ENCODE measurements at places on chromosomes 1 and 21. TPM values are rescaled to one million over a fixed set of nuclear protein-coding genes. Genes with fewer than 3 reads are reported as not detected.

KCND3 gene
- 16.2 TPM for total RNA-seq

SV2A gene
- 4.9 TPM for total RNA-seq

- no peak for DNase-seq
Measured at GRCh38 chr1:86913399-86913895, 479 bp downstream of the SELENOF start.

LRRC39 gene
- 4.2 TPM for total RNA-seq

SASS6 gene
- total RNA-seq, result 7.1 TPM

BEND5 gene
- total RNA-seq, result 11.4 TPM

NOS1AP gene
- 6.7 TPM for total RNA-seq

DNA sequence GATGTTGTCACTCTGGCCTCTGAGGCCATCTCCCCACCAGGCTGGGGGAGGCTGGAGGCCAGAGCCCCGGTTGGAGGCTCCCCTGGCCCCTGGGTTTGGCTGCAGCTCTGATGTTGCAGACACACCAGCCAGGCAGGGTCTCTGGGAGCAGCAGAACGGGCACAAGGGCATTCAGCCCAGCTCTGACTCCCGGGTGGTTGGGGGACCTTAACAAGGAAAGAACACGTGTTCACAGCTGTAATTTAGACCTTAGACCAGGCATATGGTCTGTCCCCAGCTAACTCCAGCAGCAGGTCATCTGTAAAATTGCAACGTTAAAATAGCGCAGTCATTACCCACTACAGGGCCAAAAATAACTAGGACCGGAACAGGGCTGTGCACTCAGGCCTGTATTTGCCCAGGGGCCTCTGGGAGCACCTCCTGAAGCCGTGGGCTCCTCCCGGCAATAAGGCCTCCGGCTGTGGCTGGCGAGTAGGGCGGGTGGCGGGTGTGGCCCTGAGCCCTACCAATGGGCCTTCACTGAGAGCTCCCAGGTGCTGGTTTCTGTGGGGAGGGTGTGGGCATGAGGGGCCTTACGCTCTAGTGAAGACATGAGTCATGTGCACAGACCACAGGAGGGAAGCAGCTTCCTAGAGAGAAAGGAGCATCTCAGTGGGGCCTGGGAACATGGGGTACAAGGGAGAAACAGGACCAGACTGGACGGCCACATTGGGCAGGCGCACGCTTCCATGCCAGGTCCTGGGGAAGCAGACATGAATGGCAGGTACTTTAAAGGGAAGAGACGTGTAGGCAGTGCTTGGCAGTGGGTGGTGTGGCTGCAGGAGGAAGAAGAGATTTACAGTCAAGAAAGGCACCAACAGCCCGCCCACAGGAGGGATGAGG, 6.1 kb downstream of the LDLRAP1 start:
- peak; percentile 61 for DNase-seq

LCE3D gene
- total RNA-seq, result not detected

DNA sequence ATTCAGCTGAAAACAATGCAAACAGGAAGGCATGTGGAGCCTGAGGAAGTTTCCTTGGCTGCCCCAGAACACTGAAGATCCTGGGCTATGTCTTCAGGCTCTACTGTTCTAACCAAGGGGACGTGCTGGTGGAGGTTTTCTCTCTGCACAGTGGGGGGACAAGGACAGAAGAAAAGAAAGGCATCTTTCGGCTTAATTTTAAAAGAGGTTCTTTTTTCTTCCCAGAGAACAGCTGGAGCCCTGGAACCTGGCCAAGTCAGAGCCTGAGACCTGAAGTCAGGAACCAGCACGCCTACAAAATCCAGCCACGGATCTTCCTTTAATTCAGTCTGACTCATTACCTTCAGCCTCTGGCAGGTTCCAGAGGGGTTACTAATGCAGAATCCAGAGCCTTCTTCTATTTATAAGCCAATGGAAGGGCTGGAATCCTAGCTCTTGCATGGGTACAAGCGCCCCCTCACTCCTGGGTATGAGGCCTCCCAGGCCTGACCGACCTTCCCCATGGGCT, 19.8 kb downstream of the CTNNBIP1 start:
- DNase-seq, result peak; percentile 85

DNA sequence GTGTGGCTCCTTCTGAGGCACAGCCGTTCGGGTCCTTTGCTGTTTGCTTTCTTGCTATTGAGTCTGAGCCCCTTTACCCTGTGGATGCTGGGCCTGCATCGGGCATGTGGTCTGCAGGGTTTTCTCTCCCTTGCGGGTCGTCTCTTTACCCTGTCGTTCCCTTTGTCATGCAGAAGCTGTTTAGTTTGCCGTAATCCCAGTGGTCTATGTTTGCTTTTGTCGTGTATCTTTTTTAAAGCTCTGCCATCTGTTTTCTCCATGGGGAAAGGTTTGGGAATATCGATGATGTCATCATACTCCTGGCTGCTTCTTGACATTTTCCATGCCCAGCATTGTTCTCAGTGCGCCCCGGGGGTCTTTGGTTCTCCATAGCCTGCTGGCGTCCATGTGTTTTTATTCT, 68.2 kb downstream of the AGPAT3 start:
- DNase-seq, result no peak

DIRAS3 gene
- total RNA-seq, result 2.0 TPM

DNA sequence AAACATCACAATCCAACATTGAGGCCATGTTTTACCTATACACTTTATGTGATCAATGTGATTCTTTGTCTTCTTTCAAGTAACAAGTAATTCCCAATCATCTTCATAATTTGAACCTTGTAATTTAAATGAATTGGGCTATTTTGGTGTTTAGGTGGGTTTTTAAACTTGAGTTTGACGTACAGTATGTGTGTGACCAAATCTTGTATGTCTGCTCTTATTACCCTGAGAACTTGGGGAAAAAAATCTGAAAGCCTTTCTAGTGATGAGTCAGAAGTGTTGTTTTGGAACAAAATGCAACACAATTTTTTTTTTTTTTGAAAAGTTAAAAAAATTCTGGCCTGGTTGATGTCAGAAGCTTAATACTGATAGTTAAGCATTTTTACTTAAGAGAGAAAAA, 68.5 kb downstream of the HHAT start:
- DNase-seq, result no peak

DNA sequence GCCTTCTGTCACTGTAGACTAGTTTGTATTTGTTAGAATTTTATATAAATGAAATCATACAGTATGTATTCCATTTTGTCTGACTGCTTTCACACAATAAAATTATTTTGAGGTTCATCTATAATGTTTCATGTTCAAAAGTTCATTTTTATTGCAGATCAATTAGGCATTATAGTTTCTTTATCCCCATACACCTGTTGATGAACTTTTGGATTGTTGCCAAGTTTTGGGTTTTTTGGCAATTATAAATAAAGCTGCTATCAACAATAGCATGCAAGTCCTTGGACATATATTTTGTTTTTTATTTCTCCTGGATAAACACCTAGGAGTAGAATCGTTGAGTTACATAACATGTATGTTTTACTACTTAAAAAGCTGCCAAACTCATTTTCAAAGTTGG, 47.1 kb upstream of the FAM3B start:
- no peak for DNase-seq

- peak; percentile 55 for DNase-seq
Measured at GRCh38 chr1:42933610-42934491, 24.8 kb downstream of the SLC2A1 start.

LCE1B gene
- total RNA-seq, result not detected

- no peak for DNase-seq
Measured at GRCh38 chr1:174768949-174769348, 230.8 kb upstream of the CACYBP start.

DNA sequence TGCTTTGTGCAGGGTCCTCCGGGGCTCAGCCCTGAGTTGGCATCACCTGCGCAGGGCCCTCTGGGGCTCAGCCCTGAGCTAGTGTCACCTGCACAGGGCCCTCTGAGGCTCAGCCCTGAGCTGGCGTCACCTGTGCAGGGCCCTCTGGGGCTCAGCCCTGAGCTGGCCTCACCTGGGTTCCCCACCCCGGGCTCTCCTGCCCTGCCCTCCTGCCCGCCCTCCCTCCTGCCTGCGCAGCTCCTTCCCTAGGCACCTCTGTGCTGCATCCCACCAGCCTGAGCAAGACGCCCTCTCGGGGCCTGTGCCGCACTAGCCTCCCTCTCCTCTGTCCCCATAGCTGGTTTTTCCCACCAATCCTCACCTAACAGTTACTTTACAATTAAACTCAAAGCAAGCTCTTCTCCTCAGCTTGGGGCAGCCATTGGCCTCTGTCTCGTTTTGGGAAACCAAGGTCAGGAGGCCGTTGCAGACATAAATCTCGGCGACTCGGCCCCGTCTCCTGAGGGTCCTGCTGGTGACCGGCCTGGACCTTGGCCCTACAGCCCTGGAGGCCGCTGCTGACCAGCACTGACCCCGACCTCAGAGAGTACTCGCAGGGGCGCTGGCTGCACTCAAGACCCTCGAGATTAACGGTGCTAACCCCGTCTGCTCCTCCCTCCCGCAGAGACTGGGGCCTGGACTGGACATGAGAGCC, 22.7 kb downstream of the COL6A1 start:
- peak; percentile 71 for DNase-seq

NTMT2 gene
- total RNA-seq, result not detected

SUCO gene
- total RNA-seq, result 36.6 TPM

SNAP47 gene
- 35.4 TPM for total RNA-seq

- no peak for DNase-seq
Measured at GRCh38 chr1:38088366-38088765, 41.8 kb upstream of the POU3F1 start.

DNA sequence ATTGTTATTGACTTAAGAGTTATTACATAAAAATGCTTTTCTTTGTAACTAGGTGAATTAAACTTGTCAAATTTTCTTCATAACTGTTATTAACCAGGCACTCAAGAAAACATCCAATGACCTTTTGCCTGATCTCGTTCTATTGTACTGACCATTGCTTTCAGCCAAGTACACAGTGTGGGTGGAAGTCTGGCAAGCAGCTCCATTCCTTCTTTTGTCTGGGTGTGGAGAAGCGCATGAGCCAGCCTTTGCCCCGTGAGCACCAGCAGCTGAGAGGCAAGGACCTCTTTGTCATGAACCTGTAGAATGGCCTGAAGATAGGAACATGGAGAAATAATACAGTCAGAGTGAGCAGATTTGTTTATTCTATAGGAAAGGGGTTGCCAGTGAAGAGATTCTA, 57.5 kb downstream of the IARS2 start:
- DNase-seq, result no peak

DNAJC6 gene
- total RNA-seq, result 4.6 TPM

- DNase-seq, result peak; percentile 72
Measured at GRCh38 chr21:39020751-39021477, 162.3 kb downstream of the PSMG1 start.

GRCh38 chr1:224339442-224340033, 9.6 kb upstream of the NVL start:
- DNase-seq, result no peak
